ENCODE measurements at places on chromosomes 2 and 18.

GRCh38 chr2:149986861-149987260 lies 399.3 kb upstream of the MMADHC start:
- no peaks in the 10 kb centered on the region for H3K27me3 ChIP-seq
- no peak overlapping the region for H3K4me3 ChIP-seq
- H3K4me1 ChIP-seq: no peaks in the 10 kb centered on the region
- H3K36me3 ChIP-seq: no peaks in the 10 kb centered on the region
- DNase-seq: no peak

DNA sequence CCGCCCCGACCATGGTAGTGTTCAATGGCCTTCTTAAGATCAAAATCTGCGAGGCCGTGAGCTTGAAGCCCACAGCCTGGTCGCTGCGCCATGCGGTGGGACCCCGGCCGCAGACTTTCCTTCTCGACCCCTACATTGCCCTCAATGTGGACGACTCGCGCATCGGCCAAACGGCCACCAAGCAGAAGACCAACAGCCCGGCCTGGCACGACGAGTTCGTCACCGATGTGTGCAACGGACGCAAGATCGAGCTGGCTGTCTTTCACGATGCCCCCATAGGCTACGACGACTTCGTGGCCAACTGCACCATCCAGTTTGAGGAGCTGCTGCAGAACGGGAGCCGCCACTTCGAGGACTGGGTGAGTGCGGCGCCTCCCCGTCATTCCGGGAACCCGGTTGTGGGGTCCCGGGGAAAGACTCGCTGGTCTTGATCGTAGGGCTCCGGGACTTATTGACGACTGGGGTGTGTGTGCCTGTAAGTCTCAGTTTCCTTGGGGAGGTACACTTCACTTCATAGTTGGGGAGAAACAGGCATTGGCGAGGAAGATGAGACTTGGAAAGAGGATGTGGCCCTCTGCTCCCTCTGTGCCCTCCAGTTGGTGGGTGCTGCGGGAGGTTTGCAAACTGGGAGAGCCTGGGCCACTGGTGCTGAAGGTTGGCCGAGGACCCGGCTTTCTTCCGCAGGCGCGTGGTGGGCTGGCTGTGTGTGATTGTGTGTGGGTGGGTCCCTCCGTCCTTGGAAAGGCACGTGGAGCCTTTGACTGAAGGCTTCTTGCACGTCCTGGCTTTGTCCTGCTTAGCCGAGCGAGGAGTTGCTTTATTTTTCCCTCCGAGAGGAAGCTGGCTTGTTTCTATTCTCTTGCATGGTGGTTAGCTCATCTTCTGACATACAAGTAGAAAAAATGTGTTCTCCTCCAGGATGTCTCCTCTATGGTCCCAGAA lies 886 bp downstream of the PRKCE start:
- peak; percentile 20 for DNase-seq
- H3K27me3 ChIP-seq: peaks cover 34% of the 10 kb centered on the region
- peak overlapping the region; percentile 98 for H3K4me3 ChIP-seq
- no peaks in the 10 kb centered on the region for H3K36me3 ChIP-seq
- H3K4me1 ChIP-seq: peaks cover 34% of the 10 kb centered on the region

GRCh38 chr2:41989501-41990180 lies 58.2 kb upstream of the PKDCC start:
- peaks cover 47% of the 10 kb centered on the region for H3K4me1 ChIP-seq
- peak; percentile 22 for DNase-seq
- H3K27ac ChIP-seq: peak overlapping the region; percentile 81
- H3K27me3 ChIP-seq: no peaks in the 10 kb centered on the region
- H3K36me3 ChIP-seq: peaks cover 2% of the 10 kb centered on the region

- peaks cover 41% of the 10 kb centered on the region for H3K4me1 ChIP-seq
- no peak overlapping the region for H3K27ac ChIP-seq
- H3K27me3 ChIP-seq: no peaks in the 10 kb centered on the region
- no peak overlapping the region for H3K4me3 ChIP-seq
- DNase-seq: no peak
- no peaks in the 10 kb centered on the region for H3K36me3 ChIP-seq
These were observed 90.2 kb downstream of the CABLES1 start for GRCh38 chr18:23225503-23225902.

DNA sequence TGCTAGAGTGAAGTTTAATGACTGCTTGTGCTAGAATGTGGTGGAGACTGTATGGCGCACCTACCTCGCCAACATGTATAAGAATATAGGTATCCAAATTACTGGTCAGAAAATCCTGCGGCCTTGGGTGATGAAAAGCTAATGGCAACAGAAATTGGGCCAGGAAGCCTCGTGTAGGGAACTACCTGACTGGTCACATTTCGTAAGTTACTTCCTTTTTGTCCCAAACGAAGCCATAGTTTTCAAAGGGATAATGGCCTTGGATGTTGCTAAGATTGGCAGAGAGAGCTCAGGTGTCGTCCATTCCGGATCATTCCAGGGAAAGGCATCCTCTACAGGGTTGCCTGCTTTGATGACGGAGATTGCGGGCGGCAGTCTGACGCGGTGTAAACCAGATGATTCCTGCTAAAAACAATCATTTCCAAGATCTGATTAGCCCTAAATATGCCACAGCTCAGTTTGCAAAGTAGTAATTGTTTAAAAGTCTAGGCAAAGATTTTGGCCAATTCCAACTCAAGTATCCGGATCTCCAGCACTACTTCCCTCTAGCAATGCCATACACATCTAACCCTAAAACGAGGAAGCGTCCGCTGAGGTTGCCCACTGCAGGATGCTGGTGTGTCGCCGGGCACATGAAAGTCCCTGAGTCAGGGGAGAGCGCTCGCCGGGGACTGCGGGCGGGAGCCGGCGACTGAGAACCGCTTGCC lies 708 bp upstream of the MALT1 start:
- H3K27me3 ChIP-seq: peaks cover 6% of the 10 kb centered on the region
- H3K4me1 ChIP-seq: peaks cover 19% of the 10 kb centered on the region
- H3K27ac ChIP-seq: peak overlapping the region; percentile 84
- peak overlapping the region; percentile 93 for H3K4me3 ChIP-seq
- no peak for DNase-seq

GRCh38 chr2:151860210-151860609 lies 32.0 kb upstream of the ARL5A start:
- DNase-seq: no peak
- H3K4me1 ChIP-seq: no peaks in the 10 kb centered on the region
- no peak overlapping the region for H3K4me3 ChIP-seq

GRCh38 chr2:152062125-152063091 lies 36.4 kb downstream of the CACNB4 start:
- no peak overlapping the region for H3K4me3 ChIP-seq
- H3K36me3 ChIP-seq: peaks cover 5% of the 10 kb centered on the region
- peaks cover 9% of the 10 kb centered on the region for H3K27me3 ChIP-seq
- H3K27ac ChIP-seq: no peak overlapping the region
